ENCODE measurements at places on chromosomes 3 and 15. TPM values are rescaled to one million over a fixed set of nuclear protein-coding genes. Genes with fewer than 3 reads are reported as not detected.

Gene CCDC50
- 82.8 TPM for total RNA-seq

Gene EFCAB12
- not detected for total RNA-seq

Gene TRH
- total RNA-seq, result not detected

Gene CSPG4
- total RNA-seq, result 258 TPM

Gene STARD9
- 62.7 TPM for total RNA-seq

Gene CPEB1
- 2.4 TPM for total RNA-seq

Gene ATP8B4
- total RNA-seq, result 15.1 TPM

Gene P3H2
- 15.6 TPM for total RNA-seq

Gene NCK1
- 45.6 TPM for total RNA-seq

Gene CORO2B
- 11.0 TPM for total RNA-seq

Gene NXPE3
- total RNA-seq, result 25.8 TPM

Gene KIF15
- total RNA-seq, result 0.64 TPM

Gene SLC51A
- total RNA-seq, result not detected

- H3K27me3 ChIP-seq, result no peaks in the 10 kb centered on the region
- H3K36me3 ChIP-seq, result no peaks in the 10 kb centered on the region
- no peak for DNase-seq
- H3K27ac ChIP-seq, result no peak overlapping the region
These were observed 1207.6 kb downstream of the OTOL1 start for GRCh38 chr3:162704238-162704637.

GRCh38 chr3:52636673-52637072 is 49.0 kb downstream of the PBRM1 start:
- no peak for DNase-seq
- H3K27me3 ChIP-seq, result no peaks in the 10 kb centered on the region
- no peak overlapping the region for H3K27ac ChIP-seq
- H3K36me3 ChIP-seq, result peaks cover 65% of the 10 kb centered on the region
- no peak overlapping the region for H3K4me3 ChIP-seq

DNA sequence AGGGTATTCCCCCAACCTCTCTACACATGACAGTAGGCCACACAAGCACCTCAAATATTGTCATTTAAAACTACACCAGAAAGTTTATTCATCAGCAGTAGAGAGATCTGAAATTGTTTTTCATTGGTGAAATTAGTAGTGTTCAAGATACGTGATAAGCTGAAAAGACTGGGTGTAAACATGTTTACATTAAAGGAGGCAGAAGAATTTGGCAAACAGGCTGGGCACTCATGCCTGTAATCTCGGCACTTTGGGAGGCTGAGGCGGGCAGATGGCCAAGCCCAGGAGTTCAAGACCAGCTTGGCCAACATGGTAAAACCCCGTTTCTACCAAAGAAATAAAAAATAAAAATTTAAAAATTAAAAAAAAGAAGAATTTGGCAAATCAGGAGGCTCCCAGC is 255.6 kb downstream of the FOXP1 start:
- H3K4me1 ChIP-seq, result peaks cover 4% of the 10 kb centered on the region
- H3K27me3 ChIP-seq, result no peaks in the 10 kb centered on the region
- no peak overlapping the region for H3K27ac ChIP-seq
- no peaks in the 10 kb centered on the region for H3K36me3 ChIP-seq
- DNase-seq, result no peak
- no peak overlapping the region for H3K4me3 ChIP-seq

GRCh38 chr15:84813931-84814330 is 3.2 kb upstream of the ALPK3 start:
- H3K4me1 ChIP-seq, result peaks cover 4% of the 10 kb centered on the region
- H3K27me3 ChIP-seq, result no peaks in the 10 kb centered on the region
- peak overlapping the region; percentile 99 for H3K27ac ChIP-seq
- no peak overlapping the region for H3K4me3 ChIP-seq
- H3K36me3 ChIP-seq, result no peaks in the 10 kb centered on the region

GRCh38 chr15:34953851-34954250 is 15.7 kb downstream of the AQR start:
- no peaks in the 10 kb centered on the region for H3K36me3 ChIP-seq
- H3K27ac ChIP-seq, result no peak overlapping the region
- no peak overlapping the region for H3K4me3 ChIP-seq
- DNase-seq, result no peak
- H3K27me3 ChIP-seq, result no peaks in the 10 kb centered on the region

DNA sequence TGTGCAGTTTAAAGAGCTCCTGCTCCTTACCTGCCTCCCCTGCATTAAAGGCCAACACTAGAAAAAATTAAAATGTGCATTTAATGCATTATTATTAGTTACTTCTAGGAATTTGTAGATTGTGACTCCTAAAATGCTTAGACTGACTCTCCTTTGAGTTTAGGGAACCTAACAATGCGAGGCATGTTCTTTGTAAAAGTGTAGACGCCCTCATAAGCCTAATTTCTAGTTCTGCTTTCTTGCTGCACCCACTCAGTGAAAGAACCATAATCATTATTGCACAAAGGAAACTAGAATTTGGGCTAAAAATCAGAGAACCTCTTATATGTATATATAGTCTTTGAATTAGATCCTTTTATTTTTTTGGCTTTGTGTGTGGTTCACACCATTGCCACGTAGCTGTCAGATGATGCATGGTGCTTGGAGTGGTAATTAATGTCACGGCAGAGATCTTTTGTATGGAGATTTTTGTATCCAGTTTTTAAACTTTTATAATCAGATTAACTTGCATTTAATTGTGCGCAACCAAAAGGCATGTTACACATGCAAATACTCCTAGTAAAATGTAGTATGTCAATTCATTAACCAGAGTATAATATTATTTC is 710 bp downstream of the ABHD10 start:
- no peak for DNase-seq
- peak overlapping the region; percentile 79 for H3K4me3 ChIP-seq
- H3K4me1 ChIP-seq, result peaks cover 9% of the 10 kb centered on the region
- peak overlapping the region; percentile 76 for H3K27ac ChIP-seq
- H3K36me3 ChIP-seq, result no peaks in the 10 kb centered on the region

GRCh38 chr15:63301088-63301487 is 23.7 kb downstream of the APH1B start:
- no peaks in the 10 kb centered on the region for H3K27me3 ChIP-seq
- H3K27ac ChIP-seq, result no peak overlapping the region
- no peak for DNase-seq
- H3K36me3 ChIP-seq, result peaks cover 75% of the 10 kb centered on the region

DNA sequence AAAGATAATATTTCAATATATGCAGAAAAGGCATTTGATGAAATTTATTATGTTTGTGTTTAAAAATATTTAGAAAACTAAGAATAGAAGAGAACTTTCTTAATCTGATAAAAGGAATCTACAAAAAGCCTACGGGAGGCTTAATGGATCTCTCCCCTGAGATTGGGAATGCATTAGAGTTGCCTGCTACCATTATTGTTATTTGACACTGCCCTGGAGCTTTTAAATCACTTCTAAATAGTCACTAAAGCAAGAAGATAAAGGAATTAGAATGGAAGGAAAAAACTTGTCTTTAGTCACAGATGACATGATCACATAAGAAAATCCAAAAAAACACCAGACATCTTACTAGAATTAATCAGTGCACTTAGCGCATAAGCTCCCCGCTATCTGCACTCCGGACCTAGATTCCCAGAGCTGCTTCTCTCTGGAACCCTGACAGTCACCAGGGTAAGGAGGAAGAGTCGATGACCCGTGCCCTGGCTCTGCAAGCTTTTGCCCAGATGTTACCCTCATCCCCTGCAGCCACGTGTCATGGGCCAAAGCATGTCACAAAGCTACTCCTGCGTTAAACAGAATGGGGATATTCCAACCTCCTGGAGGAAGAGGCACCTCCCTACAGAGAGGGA is 97.1 kb downstream of the MINAR1 start:
- no peaks in the 10 kb centered on the region for H3K4me1 ChIP-seq
- H3K27ac ChIP-seq, result no peak overlapping the region
- no peak overlapping the region for H3K4me3 ChIP-seq
- H3K27me3 ChIP-seq, result no peaks in the 10 kb centered on the region

- no peak overlapping the region for H3K4me3 ChIP-seq
- H3K27ac ChIP-seq, result no peak overlapping the region
- no peaks in the 10 kb centered on the region for H3K36me3 ChIP-seq
These were observed 122.6 kb downstream of the EPHB1 start for GRCh38 chr3:134917631-134918030.

- H3K27ac ChIP-seq, result no peak overlapping the region
- no peaks in the 10 kb centered on the region for H3K27me3 ChIP-seq
These were observed 59.6 kb upstream of the ZBTB38 start for GRCh38 chr3:141308588-141309218.

DNA sequence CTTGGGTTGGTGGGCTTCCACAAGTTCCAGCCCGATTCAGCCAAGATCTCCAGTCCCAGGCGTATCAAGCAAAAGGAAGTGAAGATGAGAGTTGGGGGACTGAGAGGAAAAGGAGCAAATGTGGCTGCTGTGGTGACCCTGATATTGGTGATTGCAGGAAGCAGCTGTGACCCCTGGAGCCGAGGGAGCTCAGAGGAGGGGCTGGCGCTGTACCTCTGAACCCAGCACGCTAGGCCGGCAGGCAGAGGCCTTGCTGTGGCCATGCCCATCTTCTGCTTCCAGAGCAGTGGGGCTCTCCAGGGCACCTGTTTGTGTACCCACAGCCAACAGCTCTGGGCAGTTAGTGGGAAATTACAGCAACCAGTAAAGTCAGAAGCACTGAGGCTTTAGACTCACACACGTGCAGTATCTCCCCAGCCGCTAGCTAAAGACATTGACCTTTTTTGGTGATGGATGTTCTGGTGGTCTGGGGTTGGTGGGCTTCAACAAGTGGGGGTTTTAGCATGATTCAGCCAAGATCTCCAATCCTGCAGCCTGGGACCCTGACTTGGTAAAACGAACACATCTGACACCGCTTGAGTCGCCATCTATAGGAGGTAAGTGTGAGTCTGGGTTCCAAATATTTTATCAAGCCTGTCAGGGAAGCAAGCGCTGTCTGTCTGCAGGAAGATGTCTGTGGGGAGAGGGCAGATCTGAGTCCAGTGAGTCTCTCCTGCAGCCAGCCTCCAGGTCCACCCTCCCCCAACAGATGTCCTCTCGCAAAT is 33.1 kb downstream of the TM2D3 start:
- no peak overlapping the region for H3K27ac ChIP-seq
- peaks cover 15% of the 10 kb centered on the region for H3K4me1 ChIP-seq
- no peaks in the 10 kb centered on the region for H3K27me3 ChIP-seq
- DNase-seq, result no peak

- no peak for DNase-seq
- H3K27me3 ChIP-seq, result no peaks in the 10 kb centered on the region
- no peak overlapping the region for H3K4me3 ChIP-seq
These were observed 39.0 kb downstream of the ARHGEF3 start for GRCh38 chr3:56762718-56763117.

GRCh38 chr15:31197497-31198414 is 96.2 kb upstream of the TRPM1 start:
- H3K27me3 ChIP-seq, result no peaks in the 10 kb centered on the region
- no peaks in the 10 kb centered on the region for H3K4me1 ChIP-seq
- no peak for DNase-seq
- no peak overlapping the region for H3K4me3 ChIP-seq
- H3K36me3 ChIP-seq, result no peaks in the 10 kb centered on the region

- no peaks in the 10 kb centered on the region for H3K4me1 ChIP-seq
- H3K27ac ChIP-seq, result peak overlapping the region; percentile 56
- H3K36me3 ChIP-seq, result no peaks in the 10 kb centered on the region
- H3K4me3 ChIP-seq, result no peak overlapping the region
- H3K27me3 ChIP-seq, result no peaks in the 10 kb centered on the region
These were observed 8.1 kb downstream of the SPATA12 start for GRCh38 chr3:57068437-57069089.

GRCh38 chr3:23797491-23797890 is 8.3 kb upstream of the UBE2E1 start:
- no peaks in the 10 kb centered on the region for H3K4me1 ChIP-seq
- DNase-seq, result no peak
- H3K27me3 ChIP-seq, result no peaks in the 10 kb centered on the region
- H3K36me3 ChIP-seq, result no peaks in the 10 kb centered on the region
- no peak overlapping the region for H3K27ac ChIP-seq

GRCh38 chr3:39376959-39377634 is 6.1 kb upstream of the SLC25A38 start:
- no peak overlapping the region for H3K4me3 ChIP-seq
- no peak for DNase-seq
- no peaks in the 10 kb centered on the region for H3K27me3 ChIP-seq
- H3K36me3 ChIP-seq, result no peaks in the 10 kb centered on the region
- H3K27ac ChIP-seq, result no peak overlapping the region
- no peaks in the 10 kb centered on the region for H3K4me1 ChIP-seq

GRCh38 chr3:134144694-134145093 is 106.0 kb downstream of the RYK start:
- H3K27ac ChIP-seq, result no peak overlapping the region
- DNase-seq, result no peak
- no peaks in the 10 kb centered on the region for H3K27me3 ChIP-seq
- no peaks in the 10 kb centered on the region for H3K4me1 ChIP-seq
- H3K36me3 ChIP-seq, result no peaks in the 10 kb centered on the region
- no peak overlapping the region for H3K4me3 ChIP-seq

DNA sequence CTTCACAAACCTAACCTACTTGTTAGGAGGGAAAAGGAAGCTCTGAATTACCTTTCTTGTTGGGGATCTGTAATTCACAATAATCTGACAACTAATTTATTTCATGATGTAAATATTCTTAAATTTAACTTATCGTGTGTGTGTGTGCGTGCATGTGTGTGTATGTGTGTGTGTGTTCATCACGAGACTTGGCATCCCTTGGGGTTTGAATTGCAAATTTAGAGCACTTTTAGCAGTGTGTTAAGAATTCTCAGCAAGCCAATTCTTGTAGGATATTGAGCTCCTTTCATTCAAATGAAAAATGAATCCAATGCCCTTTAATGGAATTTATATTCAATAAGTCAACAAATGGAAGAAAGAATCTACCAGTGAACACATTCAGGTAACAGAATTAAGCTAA is 85.9 kb upstream of the C3orf80 start:
- H3K4me1 ChIP-seq, result no peaks in the 10 kb centered on the region
- no peak for DNase-seq
- H3K36me3 ChIP-seq, result no peaks in the 10 kb centered on the region
- H3K4me3 ChIP-seq, result no peak overlapping the region
- H3K27ac ChIP-seq, result no peak overlapping the region
- no peaks in the 10 kb centered on the region for H3K27me3 ChIP-seq

GRCh38 chr15:48177766-48178647 is at the start of gene MYEF2:
MYEF2 (minus strand) TSS chr15:48178295; CDS start chr15:48178237, 58 bp downstream.
- DNase-seq, result peak; percentile 84
- H3K36me3 ChIP-seq, result no peaks in the 10 kb centered on the region
- peak within 1 kb of the TSS; percentile 63 for H3K4me3 ChIP-seq
- H3K4me1 ChIP-seq, result no peaks in the 10 kb centered on the region
- H3K27me3 ChIP-seq, result no peaks in the 10 kb centered on the region

DNA sequence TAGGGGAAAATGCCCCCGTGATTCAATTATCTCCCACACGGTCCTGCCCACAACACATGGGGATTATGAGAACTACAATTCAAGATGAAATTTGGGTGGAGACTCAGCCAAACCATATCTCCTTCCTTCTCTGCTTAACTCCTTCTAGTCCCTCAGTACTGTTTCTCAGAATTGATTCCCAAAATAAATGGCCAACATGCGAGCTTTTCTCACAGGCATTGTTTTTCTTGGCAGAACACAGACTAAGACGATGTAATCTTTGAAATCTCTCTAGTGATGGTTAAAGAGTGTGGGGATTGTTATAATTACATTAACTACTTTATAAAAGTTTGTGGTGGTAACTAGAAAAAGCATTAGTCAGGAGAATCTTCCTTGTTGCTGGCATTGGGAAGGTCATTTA is 366.5 kb downstream of the LPP start:
- no peaks in the 10 kb centered on the region for H3K27me3 ChIP-seq
- no peak overlapping the region for H3K27ac ChIP-seq
- DNase-seq, result no peak
- peaks cover 11% of the 10 kb centered on the region for H3K4me1 ChIP-seq
